ENCODE measurements at places on chromosomes 3 and 15.

DNA sequence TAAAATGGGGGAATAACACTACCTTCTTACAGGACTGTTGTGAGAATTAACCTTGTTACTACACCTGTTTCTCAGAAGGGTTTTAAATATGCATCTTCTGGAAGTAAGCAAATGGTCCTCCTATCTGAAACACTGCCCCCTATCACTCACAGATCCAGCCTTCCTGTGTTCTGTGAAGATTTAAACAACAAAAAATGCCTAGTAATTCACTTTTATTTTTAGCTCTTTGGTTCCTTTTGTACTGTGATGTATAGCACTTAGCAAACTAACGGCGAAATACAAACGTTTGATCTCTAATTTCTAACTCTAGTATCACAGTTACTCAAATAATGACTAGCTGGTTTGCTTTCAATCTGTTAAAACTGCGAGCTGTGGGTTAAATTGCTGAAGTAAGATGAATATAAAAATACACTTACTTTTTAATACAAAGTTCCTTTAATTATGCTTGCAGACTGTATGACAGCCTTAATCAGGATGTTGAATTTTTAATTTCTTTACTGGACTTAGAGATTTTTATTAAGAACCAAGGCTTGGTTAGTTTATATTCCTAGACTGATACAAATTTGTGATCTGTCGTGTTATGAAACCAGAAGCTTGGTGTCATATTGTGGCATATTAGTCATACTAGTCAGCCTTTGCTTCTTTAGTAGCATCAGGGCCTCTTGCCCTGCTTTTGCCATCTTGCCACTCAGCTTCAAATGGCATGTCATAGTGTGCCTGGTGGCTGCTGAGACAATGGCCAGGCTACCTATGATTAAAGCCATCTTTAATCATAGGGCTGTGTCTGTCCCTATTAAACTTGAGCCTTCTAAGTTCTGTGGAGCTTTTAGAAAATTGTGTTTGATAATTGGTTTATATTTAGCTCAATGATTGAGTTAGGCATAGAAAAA is 9.2 kb downstream of the EIF3J start:
- DNase-seq: no peak

- no peak for DNase-seq
These were observed 53.5 kb downstream of the TBC1D2B start for GRCh38 chr15:78023865-78024518.

GRCh38 chr3:89628856-89629670 is 521.6 kb downstream of the EPHA3 start:
- no peak for DNase-seq

- peak; percentile 45 for DNase-seq
These were observed 27.6 kb upstream of the ANKDD1A start for GRCh38 chr15:64883997-64884511.

- no peak for DNase-seq
These were observed 21.4 kb downstream of the OXSR1 start for GRCh38 chr3:38186781-38187180.

- DNase-seq: no peak
These were observed 66.8 kb upstream of the BCHE start for GRCh38 chr3:165903885-165904630.

- DNase-seq: no peak
These were observed 43.3 kb downstream of the POMGNT2 start for GRCh38 chr3:43062564-43063040.

DNA sequence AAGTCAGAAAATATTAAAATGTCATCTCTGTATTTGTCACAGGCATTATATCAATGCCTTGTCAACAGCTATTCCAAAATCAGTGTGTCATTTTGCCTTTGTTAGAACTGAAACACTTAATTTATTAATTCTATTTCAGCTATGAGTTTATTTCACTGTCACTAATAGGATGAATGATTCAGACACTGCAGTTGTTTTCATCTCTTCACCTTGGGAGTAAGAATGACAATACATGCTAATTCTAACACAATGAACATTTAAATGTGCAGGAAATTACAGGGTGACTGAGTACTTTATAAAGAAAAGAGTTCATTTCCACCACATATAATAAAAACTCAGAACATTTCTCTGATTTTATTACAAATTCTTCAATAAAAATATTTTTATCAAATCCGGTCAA is 109.7 kb downstream of the P2RY1 start:
- DNase-seq: no peak

DNA sequence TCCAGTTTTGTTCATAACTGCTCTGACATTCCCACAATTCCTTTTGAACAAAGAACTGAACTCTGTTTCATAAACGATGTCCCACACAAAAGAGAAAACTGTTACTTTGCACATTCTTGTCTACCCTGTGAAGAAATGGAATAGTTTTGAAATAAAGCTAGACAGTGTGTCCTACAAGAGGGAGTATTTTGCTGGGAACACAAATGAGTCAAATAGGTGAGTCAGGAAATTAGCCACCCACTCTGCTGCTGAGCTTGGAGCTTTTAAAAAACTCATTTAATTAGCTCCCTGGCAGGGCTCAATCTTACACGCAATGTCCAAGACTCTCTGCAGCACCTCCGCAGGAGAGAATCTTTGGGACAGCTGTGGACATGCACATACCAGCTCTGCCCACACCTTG is 193.4 kb downstream of the SLC9A9 start:
- DNase-seq: no peak

- DNase-seq: no peak
These were observed 785.2 kb downstream of the NR2F2 start for GRCh38 chr15:97115761-97116070.

DNA sequence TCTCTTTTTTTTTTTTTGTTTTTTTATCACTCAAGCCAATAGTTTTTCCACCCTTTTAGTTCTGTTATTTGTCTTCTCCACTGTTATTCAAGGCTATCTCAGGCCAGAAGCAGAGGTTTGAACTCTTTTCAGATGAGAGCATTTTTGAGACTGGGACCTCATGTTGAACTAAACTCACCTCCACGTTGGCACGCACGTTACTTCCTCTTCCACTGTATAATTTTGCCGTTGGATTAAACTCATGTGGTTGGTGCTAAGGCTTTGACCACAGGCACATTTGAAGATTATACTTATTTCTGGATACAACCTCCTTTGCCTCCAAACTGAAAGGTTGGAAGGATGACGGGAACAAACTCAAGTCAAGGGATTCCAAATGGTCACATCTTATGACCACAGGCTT is 501.3 kb upstream of the TPRG1 start:
- no peak for DNase-seq

DNA sequence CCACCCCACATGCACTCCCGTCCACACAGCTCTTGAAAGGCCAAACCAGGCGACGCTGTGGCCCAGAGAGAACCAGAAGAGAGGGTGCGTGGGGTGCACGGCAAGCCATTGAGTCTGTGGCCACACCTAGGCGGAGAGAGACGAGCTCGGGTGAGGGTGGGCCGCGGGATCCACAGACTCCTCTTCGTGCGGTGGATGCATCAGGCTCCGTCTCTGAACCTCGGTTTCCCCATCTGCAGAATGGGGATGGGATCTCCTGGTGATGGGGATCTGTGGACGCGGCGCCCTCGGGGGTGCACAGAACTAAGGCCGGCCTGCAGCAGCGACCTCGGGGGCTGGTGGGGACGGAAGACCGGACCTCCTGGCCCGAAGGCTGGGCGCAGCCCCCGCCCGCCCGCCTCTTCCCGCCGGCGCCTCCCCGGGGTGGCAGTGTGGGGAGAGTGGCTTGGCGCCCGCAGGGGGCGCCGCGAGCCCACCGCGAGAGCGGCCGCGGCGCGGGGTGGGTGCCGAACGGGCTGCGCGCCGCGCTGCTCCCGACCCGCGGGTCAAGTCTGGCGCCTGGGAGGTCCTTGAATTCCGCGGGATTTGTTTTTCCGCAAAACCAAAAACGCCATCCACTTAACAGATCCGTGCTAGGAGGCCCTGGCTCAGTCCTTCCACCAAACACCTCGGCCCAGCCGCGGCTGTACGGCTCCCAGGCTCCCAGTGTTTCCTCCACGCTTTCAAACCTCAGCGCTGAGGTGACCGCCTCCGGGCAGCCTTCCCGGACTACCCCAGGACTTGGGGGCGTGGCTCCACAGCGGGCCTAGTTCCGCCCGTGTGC is 13.2 kb upstream of the ADPGK start:
- no peak for DNase-seq

DNA sequence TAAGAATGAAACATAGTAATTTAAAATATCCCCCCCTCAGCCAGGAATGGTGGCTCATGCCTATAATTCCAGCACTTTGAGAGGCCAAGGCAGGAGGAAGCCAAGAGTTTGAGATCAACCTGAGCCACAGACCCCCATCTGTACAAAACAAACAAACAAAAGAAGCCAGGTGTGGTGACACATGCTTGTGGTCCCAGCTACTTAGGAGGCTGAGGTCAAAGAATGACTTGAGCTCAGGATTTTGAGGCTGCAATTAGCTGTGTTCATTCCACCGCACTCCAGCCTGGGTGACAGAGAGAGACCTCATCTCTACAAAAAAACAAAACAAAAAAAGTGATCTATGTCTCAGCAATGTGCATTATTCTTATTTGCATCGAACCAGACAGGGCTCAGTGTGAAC is 800.8 kb downstream of the MCTP2 start:
- no peak for DNase-seq

DNA sequence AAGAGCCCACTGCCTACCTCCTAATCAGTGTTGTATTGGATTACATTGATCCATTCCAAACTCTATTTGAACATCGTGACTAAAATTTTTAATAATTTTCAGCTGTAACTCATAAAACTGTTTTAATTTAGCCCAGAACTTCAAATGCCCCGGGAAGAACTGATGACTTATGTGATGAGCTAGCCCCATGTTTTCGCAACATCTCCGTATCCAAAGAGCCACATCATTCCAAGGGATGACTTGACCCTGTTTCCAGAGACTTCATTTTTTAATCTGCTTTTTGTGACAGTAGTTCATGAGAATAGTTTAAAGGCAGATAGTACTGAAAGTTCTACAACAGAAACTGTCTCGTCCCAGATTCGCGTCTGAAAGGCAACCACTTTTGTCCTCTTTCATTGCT is 97.4 kb downstream of the STAC start:
- no peak for DNase-seq

DNA sequence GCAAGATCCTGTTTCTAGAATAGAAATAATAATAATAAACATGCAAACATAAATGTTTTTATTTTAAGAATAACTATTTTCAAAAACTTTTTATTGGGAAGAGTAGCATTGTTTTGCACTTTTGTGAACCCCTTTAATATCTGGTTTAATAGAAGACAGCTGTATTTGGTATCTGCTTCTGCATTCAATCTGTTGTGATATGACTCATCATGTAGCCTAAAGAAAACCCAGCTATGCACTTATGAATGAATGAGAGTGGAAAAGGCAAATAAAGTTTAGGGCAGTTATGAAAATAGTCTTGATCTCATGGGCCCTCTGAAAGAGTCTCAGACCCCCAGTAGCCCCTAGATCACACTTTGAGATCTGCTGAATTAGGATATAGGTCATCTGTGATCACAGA is 100.4 kb upstream of the PPP2R3A start:
- no peak for DNase-seq

DNA sequence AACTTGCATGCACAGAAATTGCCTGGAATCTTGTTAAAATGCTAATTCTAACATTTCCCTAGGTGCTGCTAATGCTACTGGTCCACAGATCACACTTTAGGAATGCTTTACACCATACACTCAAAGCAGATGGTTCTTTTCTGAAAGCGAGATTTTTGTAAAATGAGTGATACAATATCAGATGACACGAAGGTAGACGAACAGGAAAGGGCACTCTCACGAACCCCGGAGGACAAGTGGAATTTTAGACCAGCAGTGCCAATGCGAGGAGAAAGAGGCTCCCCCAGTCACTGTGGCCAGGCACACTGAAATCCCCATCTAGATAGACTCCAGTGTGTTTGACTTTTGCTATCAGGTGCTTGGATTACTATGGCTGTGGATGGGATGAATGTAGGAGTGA is 21.0 kb downstream of the FAIM start:
- DNase-seq: no peak

- no peak for DNase-seq
These were observed 76.0 kb upstream of the HACD2 start for GRCh38 chr3:123660900-123661299.

- no peak for DNase-seq
These were observed 70.7 kb downstream of the IQSEC1 start for GRCh38 chr3:13002398-13003124.

- DNase-seq: no peak
These were observed 36.1 kb downstream of the EXD1 start for GRCh38 chr15:41194444-41194843.
